ENCODE measurements at places on chromosomes 13 and 19. TPM values are rescaled to one million over a fixed set of nuclear protein-coding genes. Genes with fewer than 3 reads are reported as not detected.

Gene IGFL1
- polyA plus RNA-seq: not detected

Gene PLVAP
- 148 TPM for polyA plus RNA-seq

Gene AKAP11
- 4.9 TPM for polyA plus RNA-seq

Gene HRC
- 4.2 TPM for polyA plus RNA-seq

Gene SULT2B1
- polyA plus RNA-seq: 2.3 TPM

Gene F10
- 6.8 TPM for polyA plus RNA-seq

Gene PSG2
- not detected for polyA plus RNA-seq

Gene THSD1
- polyA plus RNA-seq: 2.2 TPM

Gene FUT3
- polyA plus RNA-seq: 6.5 TPM

Gene CACNG6
- polyA plus RNA-seq: not detected

Gene SLAIN1
- polyA plus RNA-seq: 6.0 TPM

Gene CRB3
- 51.9 TPM for polyA plus RNA-seq

Gene EFNB2
- 12.7 TPM for polyA plus RNA-seq

Gene STARD13
- polyA plus RNA-seq: 5.1 TPM

Gene NRTN
- polyA plus RNA-seq: 5.8 TPM

Gene DIAPH3
- 2.7 TPM for polyA plus RNA-seq

Gene SLITRK5
- not detected for polyA plus RNA-seq

Gene SLITRK6
- polyA plus RNA-seq: not detected

Gene HIPK4
- not detected for polyA plus RNA-seq

Gene CEACAM21
- polyA plus RNA-seq: 1.2 TPM

Gene KLK4
- polyA plus RNA-seq: 1.2 TPM

Gene CYP2A7
- not detected for polyA plus RNA-seq

Gene ELAVL3
- polyA plus RNA-seq: not detected

Gene GZMM
- polyA plus RNA-seq: not detected

Gene CACNA1A
- 0.30 TPM for polyA plus RNA-seq

Gene N4BP2L1
- polyA plus RNA-seq: 10.1 TPM

Gene ZNF700
- polyA plus RNA-seq: 7.2 TPM

Gene COX7A1
- polyA plus RNA-seq: 199 TPM

Gene BRCA2
- polyA plus RNA-seq: 0.02 TPM

Gene BICRA
- polyA plus RNA-seq: 3.2 TPM

Gene SLC35E1
- polyA plus RNA-seq: 19.8 TPM

Gene KLHL1
- polyA plus RNA-seq: 0.13 TPM

Gene CNN2
- polyA plus RNA-seq: 64.1 TPM

Gene MKNK2
- polyA plus RNA-seq: 67.2 TPM

Gene CEACAM20
- not detected for polyA plus RNA-seq

Gene ZNF530
- polyA plus RNA-seq: 1.1 TPM

Gene POLRMT
- 117 TPM for polyA plus RNA-seq

Gene R3HDM4
- polyA plus RNA-seq: 47.4 TPM

Gene ZNF71
- polyA plus RNA-seq: 3.5 TPM

Gene CACNG7
- not detected for polyA plus RNA-seq

Gene C1QTNF9
- polyA plus RNA-seq: not detected

Gene LRRC63
- 0.17 TPM for polyA plus RNA-seq

Gene SIGLEC12
- not detected for polyA plus RNA-seq

Gene IZUMO2
- not detected for polyA plus RNA-seq

Gene RYR1
- 0.69 TPM for polyA plus RNA-seq

Gene NKPD1
- not detected for polyA plus RNA-seq

Gene IL17D
- polyA plus RNA-seq: not detected

Gene PEAK3
- polyA plus RNA-seq: not detected

Gene TPP2
- 14.7 TPM for polyA plus RNA-seq

Gene A1BG
- 19.0 TPM for polyA plus RNA-seq

Gene PRSS57
- not detected for polyA plus RNA-seq

Gene PALM
- 92.3 TPM for polyA plus RNA-seq

Gene ATP8B3
- 0.24 TPM for polyA plus RNA-seq

Gene KRTDAP
- polyA plus RNA-seq: not detected

Gene ADAMTSL5
- 1.4 TPM for polyA plus RNA-seq
